ENCODE measurements at places on chromosomes 12 and 14. TPM values are rescaled to one million over a fixed set of nuclear protein-coding genes. Genes with fewer than 3 reads are reported as not detected.

- H3K4me1 ChIP-seq: peaks cover 22% of the 10 kb centered on the region
- H3K27ac ChIP-seq: peak overlapping the region; percentile 94
These were observed 1.1 kb downstream of the WDR20 start for GRCh38 chr14:102140750-102141145.

Gene NFE2
- 26.4 TPM for total RNA-seq

GRCh38 chr12:11669348-11669747 is 19.9 kb downstream of the ETV6 start:
- H3K4me1 ChIP-seq: peaks cover 62% of the 10 kb centered on the region
- peak overlapping the region; percentile 67 for H3K27ac ChIP-seq
- DNase-seq: no peak
- no peaks in the 10 kb centered on the region for H3K36me3 ChIP-seq
- H3K27me3 ChIP-seq: no peaks in the 10 kb centered on the region

DNA sequence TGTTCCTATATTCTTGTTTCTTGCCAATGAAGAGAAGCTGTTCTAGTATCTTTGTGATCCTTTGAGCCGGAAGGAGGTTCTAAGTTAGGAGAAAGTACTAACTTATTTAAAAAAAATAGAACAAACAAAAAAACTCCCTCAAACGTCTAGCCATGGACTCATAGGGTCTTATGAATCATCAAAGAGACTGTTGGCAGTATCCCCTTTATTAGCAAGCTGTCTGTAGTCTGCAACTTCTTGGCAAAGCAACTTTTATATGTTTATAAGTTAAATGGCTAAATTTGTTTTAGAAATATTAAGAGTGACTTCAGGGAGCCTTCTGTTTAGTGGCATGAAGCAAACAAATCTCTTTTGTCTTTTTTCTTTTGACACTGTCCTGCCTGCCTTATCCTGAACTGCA is 291.9 kb downstream of the FUT8 start:
- no peaks in the 10 kb centered on the region for H3K27me3 ChIP-seq
- H3K36me3 ChIP-seq: peaks cover 6% of the 10 kb centered on the region
- no peak overlapping the region for H3K4me3 ChIP-seq
- no peak for DNase-seq

Gene EEF1AKMT3
- 4.0 TPM for total RNA-seq

Gene PIANP
- 1.9 TPM for total RNA-seq

GRCh38 chr14:104889375-104889757 is 24.3 kb downstream of the CEP170B start:
- no peaks in the 10 kb centered on the region for H3K27me3 ChIP-seq
- no peak for DNase-seq
- no peak overlapping the region for H3K27ac ChIP-seq
- H3K4me3 ChIP-seq: no peak overlapping the region
- H3K4me1 ChIP-seq: no peaks in the 10 kb centered on the region

Gene TMEM233
- not detected for total RNA-seq

- H3K27me3 ChIP-seq: no peaks in the 10 kb centered on the region
- no peaks in the 10 kb centered on the region for H3K36me3 ChIP-seq
- H3K4me1 ChIP-seq: no peaks in the 10 kb centered on the region
- H3K27ac ChIP-seq: no peak overlapping the region
These were observed 14.9 kb downstream of the STXBP6 start for GRCh38 chr14:25034803-25035681.

GRCh38 chr12:63151623-63152320 is 771 bp upstream of the AVPR1A start:
- no peaks in the 10 kb centered on the region for H3K36me3 ChIP-seq
- H3K27ac ChIP-seq: no peak overlapping the region
- DNase-seq: no peak
- peaks cover 55% of the 10 kb centered on the region for H3K27me3 ChIP-seq
- peak overlapping the region; percentile 51 for H3K4me3 ChIP-seq

DNA sequence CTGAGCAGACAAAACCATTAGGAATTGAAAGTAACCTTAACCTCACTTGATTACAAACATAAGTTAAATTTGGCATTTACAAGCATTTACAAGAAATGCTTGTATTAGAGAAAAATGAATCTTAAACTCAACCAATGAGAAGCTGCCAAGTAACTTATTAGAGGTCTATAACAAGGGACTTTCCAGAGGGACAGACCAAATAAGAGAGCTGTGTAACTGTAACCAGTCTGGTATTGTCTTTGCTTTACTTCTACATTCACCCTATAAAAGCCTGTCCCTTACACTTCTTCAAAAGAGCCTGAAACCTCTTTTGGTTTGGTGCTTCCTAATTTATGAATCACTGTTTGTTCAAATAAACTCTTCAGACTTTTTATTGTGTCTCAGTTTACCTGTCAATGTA is 450.0 kb upstream of the FAR2 start:
- H3K27ac ChIP-seq: no peak overlapping the region
- H3K4me3 ChIP-seq: no peak overlapping the region
- no peaks in the 10 kb centered on the region for H3K36me3 ChIP-seq
- H3K27me3 ChIP-seq: no peaks in the 10 kb centered on the region

GRCh38 chr12:32179011-32179395 is 72.4 kb downstream of the BICD1 start:
- H3K27me3 ChIP-seq: no peaks in the 10 kb centered on the region
- no peak overlapping the region for H3K4me3 ChIP-seq
- peaks cover 2% of the 10 kb centered on the region for H3K36me3 ChIP-seq
- H3K4me1 ChIP-seq: no peaks in the 10 kb centered on the region
- DNase-seq: no peak

GRCh38 chr14:25904446-25904845 is 693.4 kb downstream of the NOVA1 start:
- H3K27me3 ChIP-seq: no peaks in the 10 kb centered on the region
- no peak for DNase-seq
- H3K4me3 ChIP-seq: no peak overlapping the region
- no peak overlapping the region for H3K27ac ChIP-seq
- H3K36me3 ChIP-seq: no peaks in the 10 kb centered on the region

Gene DIO2
- total RNA-seq: not detected

- peak overlapping the region; percentile 37 for H3K27ac ChIP-seq
- no peak overlapping the region for H3K4me3 ChIP-seq
- DNase-seq: no peak
- H3K27me3 ChIP-seq: no peaks in the 10 kb centered on the region
- H3K4me1 ChIP-seq: peaks cover 28% of the 10 kb centered on the region
These were observed 95.6 kb downstream of the BCL11B start for GRCh38 chr14:99176156-99176945.

Gene CATSPERB
- 4.1 TPM for total RNA-seq

- peak overlapping the region; percentile 41 for H3K27ac ChIP-seq
- no peaks in the 10 kb centered on the region for H3K27me3 ChIP-seq
- peaks cover 41% of the 10 kb centered on the region for H3K4me1 ChIP-seq
- H3K4me3 ChIP-seq: no peak overlapping the region
These were observed 49.2 kb downstream of the SYNE3 start for GRCh38 chr14:95467232-95467631.

Gene DHRS2
- not detected for total RNA-seq

DNA sequence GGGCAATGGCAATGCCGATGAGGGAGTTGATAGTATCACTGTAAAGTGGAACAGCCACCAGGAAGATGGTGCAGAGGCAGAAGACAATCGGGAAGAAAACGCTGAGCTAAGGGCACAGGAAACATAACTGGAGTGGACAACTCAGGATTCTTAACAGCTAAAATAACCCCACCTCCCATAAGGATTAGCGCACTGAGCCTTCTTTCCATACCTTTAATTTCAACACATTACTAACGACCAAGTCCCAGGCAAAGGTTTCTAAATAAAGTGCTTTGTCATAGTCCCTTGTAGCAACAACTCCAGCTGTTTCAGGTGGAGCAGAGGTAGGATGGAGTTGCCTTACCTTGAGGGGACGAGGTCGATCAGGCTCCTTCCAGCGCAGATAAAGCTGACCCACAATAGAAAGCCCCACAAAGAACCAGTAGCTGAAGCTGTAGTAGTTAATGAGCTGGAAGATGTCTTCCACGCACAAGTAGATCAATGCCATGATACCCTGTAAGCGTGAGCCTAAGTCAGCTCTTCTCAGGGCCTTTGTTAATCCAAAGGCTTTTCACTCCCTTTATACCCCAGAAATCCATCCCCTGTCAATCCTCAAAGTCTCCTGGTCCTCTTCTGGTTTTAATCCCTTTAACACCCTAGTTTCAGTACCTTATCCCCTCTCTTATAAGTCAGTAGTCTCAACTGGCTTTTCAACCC is 7.7 kb downstream of the OXA1L start:
- no peaks in the 10 kb centered on the region for H3K27me3 ChIP-seq
- peaks cover 7% of the 10 kb centered on the region for H3K36me3 ChIP-seq
- no peak overlapping the region for H3K4me3 ChIP-seq

Gene LTBP2
- total RNA-seq: 0.57 TPM

DNA sequence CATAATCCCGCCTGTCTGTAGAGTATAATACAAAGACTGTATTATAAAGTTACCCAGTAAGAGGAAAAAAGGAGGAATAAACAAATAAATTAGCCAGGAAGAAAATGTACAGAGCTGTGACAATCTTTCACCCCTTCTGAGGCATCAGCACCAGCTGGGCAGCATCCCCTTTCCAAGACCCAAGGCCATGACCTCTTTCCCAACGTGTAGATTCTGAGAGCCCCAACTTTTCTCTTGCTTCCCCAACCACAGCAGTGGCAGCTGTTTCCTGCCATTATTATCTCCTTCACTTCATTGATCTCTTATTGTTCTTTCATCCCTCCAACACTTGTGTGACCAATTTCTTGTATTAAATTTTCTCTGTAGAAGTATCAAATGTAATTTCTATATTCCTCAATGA is 101.6 kb downstream of the BBS10 start:
- H3K4me1 ChIP-seq: no peaks in the 10 kb centered on the region
- no peaks in the 10 kb centered on the region for H3K36me3 ChIP-seq
- no peak overlapping the region for H3K27ac ChIP-seq
- peaks cover 33% of the 10 kb centered on the region for H3K27me3 ChIP-seq

Gene B4GALNT1
- not detected for total RNA-seq

DNA sequence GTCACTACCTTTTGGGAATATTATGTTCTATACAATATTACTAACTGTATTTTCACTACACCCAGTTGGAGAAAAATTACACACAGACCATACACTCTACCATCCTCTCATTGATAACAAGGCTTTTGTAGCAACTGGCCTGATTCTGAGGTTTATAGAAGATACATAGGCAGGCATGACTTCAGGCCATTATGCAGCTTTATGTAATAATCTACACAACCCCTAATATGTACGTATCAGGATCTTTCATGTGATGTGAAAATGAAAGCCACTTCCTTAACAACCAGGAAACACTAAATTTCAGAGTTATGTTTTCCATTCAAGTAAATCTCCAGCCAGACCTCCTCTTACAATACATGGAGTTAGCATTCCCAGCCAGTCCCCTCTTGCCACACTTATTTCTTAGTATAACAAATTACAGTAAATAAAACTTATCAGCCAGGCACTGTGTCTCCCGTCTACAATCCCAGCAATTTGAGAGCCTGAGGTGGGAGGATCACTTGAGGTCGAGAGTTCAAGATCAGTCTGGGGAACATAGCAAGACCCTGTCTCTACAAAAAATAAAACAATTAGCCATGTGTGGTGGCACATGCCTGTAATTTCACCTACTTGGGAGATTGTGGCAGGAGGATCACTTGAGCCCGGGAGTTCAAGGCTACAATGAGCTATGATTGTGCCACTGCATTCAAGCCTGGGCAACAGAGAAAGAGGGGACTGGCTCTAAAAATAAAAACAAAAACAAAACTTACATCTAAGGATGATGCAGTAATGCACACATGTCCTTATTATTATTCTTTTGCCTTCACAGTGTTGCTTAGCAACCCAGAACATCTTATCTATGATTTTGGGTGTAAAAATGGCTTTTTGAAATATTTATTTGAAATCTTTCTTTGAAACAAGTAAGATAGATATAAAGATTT is 10.4 kb upstream of the OSBPL8 start:
- DNase-seq: no peak
- no peaks in the 10 kb centered on the region for H3K36me3 ChIP-seq
- H3K4me3 ChIP-seq: no peak overlapping the region
- peaks cover 14% of the 10 kb centered on the region for H3K4me1 ChIP-seq
- H3K27me3 ChIP-seq: no peaks in the 10 kb centered on the region

DNA sequence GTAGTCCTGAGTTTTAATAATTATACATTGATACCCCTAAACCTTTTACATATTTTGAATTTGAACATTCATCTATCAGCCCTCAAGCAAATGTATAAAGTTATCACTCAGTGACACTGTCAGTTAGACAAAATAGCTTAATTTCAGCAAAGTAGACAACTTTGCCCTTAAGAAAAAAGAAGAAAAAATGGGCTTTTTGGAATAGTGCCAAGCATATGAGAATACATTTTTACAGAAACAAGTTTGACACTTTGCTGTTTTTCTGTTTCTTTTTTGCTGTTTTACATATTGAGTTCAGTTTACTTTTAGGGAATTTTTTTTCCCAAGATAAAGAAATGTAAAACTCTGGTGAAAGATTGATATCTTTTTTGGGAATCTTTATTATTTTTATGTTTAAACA is 14.3 kb downstream of the TBK1 start:
- no peak overlapping the region for H3K4me3 ChIP-seq
- no peak for DNase-seq
- H3K27me3 ChIP-seq: no peaks in the 10 kb centered on the region
- H3K4me1 ChIP-seq: peaks cover 11% of the 10 kb centered on the region

Gene CCDC196
- total RNA-seq: not detected

- H3K36me3 ChIP-seq: no peaks in the 10 kb centered on the region
- H3K4me3 ChIP-seq: no peak overlapping the region
- DNase-seq: no peak
- no peaks in the 10 kb centered on the region for H3K27me3 ChIP-seq
These were observed 385.4 kb upstream of the TMEM132C start for GRCh38 chr12:127881371-127882140.

GRCh38 chr14:91415794-91416743 is 1.6 kb downstream of the CCDC88C start:
- H3K27ac ChIP-seq: peak overlapping the region; percentile 99
- H3K36me3 ChIP-seq: peaks cover 12% of the 10 kb centered on the region
- peak; percentile 37 for DNase-seq
- peak overlapping the region; percentile 98 for H3K4me3 ChIP-seq
- no peaks in the 10 kb centered on the region for H3K27me3 ChIP-seq
- peaks cover 44% of the 10 kb centered on the region for H3K4me1 ChIP-seq

Gene NELL2
- 62.5 TPM for total RNA-seq

GRCh38 chr14:102957222-102957621 is 34.8 kb downstream of the AMN start:
- H3K4me3 ChIP-seq: no peak overlapping the region
- H3K27ac ChIP-seq: no peak overlapping the region
- no peaks in the 10 kb centered on the region for H3K36me3 ChIP-seq
- no peaks in the 10 kb centered on the region for H3K4me1 ChIP-seq
- DNase-seq: no peak
